ENCODE measurements at places on chromosomes 3 and 15.

DNA sequence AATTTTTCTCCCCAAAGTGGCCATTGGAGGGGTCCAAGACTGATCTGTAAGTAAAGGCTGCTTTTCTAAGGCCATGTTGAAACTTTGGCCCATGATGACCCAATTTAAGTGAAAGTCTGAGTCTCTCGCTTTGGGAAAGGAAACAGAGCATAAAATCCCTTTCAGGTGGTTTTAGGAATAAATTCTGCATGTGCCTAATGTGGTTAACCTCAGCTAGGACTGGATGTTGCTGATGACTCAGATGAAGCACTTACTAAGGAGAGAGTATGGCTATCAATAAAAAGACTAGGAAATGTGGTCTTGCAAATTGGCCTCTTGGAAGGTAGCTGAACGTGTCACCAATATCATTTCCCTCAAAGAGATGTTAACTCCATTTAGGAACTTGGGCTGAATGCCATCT, 458.5 kb downstream of the AGBL1 start:
- DNase-seq, result no peak

DNA sequence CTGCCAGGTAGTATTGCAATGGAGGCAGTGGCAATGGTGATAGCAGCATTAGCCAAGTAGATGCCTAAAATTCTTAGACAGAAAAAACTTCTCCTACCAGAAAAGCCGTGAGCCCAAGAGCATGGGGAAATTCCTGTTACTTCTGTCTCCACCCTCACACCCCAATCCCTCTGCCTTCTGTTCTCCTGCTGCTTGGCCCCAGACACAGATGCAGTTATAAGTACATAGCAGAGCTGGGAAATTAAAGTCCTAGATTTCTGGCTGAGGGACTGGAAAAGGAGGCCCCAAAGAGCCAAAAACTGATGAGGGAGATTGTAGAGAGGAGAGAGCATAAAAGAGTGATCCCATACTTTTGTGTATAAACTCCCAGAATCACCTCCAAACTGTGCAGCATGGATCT, 166.9 kb downstream of the SMAD6 start:
- no peak for DNase-seq

- DNase-seq, result no peak
Measured at GRCh38 chr3:45464336-45465170, 76.2 kb downstream of the LARS2 start.

- DNase-seq, result no peak
Measured at GRCh38 chr3:138197058-138197457, 10.0 kb downstream of the ARMC8 start.

DNA sequence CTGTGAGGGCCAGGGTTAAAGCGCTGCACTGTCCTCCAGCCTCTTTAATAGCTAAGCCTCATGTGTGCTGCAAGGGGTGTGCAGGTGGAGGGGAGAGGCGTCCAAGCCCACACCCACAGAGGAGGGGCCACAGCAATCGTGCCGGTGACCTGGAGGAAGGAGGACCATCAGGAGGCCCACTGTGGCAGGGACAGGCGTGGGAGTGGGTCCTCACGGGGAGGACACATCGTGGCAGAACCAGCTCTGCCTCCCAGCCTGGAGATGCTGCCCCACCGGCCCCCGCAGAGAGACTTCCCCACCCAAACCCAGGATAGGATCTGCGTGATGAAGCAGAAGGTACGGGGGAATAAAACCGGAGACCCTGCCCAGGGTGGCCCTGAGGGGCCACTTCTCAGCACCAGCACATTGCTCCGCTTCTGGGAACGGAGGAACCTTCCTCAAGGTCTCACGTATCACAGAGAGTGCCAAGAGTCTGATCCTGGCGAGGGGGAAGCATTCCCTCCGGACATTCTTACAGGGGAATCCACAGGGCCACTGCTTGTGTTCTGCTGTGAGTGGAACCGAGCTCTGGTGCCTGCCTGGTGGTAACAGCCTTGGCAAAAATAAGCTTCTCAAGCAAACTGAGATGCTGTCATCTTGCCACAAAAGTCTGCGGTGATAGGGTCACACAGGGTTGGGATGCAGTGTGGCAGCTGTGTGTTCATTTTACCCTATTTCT, 199.8 kb downstream of the XXYLT1 start:
- DNase-seq, result no peak

DNA sequence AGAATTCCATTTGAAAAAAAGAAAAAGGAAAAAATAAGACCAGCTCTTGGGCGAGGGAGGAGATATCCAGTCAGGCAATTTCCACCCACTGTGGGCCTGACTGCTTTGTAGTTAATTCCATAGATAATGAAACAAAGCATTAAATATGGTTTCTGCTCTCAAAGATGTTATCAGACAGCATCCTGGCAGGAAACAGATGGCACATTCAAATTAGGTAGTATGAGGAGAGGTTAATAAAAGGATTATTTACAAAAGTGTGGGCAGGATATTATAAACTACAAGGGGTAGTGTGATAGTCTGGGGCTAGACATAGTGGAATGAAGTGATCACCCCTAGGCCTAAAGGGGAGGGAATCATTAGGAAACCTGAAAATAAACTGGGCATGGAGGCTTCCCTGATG, 193.2 kb downstream of the CLSTN2 start:
- no peak for DNase-seq

DNA sequence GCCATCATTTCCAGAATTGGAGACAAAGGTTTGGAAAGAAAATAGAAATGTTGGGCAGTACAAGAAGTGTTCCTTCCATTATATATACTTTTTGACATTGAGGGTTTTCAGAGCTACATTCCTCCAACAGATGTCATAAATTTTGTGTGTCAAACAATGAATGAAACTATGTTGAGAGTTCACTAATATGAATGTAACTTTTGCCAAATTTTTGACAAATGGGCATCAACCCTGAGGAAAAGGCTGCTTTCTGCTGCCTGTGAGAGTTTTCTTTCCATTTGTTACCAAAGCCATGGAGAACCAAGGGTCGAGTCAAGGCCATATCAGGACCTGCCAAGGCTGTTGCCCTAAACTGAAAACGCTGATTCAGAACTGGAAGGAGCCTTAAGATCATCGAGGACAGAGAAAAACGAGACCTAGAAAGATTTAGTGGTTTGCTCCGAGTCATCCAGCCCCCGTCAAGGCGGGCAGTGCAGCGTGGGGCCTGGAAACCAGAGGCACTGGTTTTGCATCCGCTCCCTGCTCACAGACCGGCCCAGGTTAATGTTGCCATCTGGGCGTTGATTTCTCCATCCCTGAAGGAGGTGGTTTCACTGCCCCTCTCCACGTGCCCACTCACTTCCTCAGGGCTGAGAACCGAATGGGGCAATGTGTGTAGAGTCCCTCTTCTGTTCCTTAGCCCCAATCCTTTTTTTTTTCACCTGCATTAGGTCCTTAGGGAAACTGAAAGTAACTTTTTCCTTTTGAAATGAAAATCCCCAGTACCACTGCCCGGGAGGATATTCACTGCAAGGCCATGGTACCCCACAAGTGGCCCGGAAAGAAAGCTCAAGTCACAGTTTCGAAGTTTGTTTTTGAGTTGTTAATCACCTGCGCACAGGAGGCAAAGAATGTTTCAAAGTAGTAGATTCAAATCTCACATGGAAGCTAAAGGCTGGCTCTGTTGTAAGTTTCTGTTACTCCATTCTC, 32.8 kb downstream of the TPM1 start:
- no peak for DNase-seq
